ENCODE measurements at places on chromosomes 3 and 15.

- no peak for DNase-seq
Measured at GRCh38 chr15:66702787-66703539, 927 bp downstream of the SMAD6 start.

DNA sequence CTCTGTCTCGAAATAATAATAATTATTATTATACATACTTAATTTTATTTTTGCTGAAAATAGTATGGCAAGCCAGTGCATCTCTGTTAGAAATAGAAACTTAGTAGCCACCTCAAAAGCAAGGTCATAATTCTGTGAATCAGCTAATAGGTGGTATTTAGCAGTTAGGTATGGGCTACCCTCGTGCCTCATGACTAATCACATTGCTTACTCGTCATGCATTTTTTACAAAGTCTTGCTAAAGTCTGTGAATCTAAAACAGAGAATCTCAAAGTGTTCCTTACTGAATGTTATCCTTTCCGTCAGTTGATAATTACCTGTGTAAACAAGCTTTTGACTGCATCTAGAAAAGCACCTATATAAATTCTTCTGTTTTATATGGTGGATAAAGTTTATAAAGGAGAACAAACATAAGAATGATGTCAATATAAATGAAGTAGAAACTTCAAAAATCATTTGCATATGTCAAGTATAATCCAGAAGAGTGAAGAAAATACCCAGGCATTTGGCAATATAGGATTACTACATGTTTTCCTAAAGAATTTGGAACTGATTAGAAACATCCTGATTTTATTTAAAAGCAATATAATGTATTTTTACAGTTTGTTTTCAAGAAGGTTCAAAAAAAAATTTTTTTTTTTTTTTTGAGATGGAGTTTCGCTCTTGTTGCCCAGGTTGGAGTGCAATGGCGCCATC lies 6.2 kb downstream of the PPARG start:
- no peak for DNase-seq

- no peak for DNase-seq
Measured at GRCh38 chr3:16520241-16520969, 6.9 kb upstream of the RFTN1 start.

- DNase-seq, result no peak
Measured at GRCh38 chr15:101057841-101058407, 138.8 kb downstream of the LRRK1 start.

DNA sequence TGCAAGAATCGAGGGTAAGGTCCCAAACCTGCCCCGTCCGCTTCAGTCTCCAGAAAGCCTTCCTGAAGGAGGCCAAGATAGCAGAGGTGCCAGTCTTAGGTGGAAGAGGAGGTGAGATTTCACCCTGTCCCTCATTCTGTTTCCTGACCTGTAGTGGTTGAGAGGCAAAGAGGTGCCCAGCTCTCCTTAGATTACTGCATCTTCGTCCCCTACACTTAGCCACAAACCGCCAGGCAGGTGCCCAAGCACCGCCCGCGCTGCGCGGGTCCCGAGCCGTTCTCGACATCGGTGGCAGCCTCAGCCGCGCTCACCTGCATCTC lies 23.8 kb upstream of the POLG start:
- peak; percentile 92 for DNase-seq

GRCh38 chr3:22399566-22399965 lies 648.6 kb upstream of the ZNF385D start:
- DNase-seq, result no peak

GRCh38 chr3:8210882-8211341 lies 290.7 kb upstream of the LMCD1 start:
- no peak for DNase-seq

DNA sequence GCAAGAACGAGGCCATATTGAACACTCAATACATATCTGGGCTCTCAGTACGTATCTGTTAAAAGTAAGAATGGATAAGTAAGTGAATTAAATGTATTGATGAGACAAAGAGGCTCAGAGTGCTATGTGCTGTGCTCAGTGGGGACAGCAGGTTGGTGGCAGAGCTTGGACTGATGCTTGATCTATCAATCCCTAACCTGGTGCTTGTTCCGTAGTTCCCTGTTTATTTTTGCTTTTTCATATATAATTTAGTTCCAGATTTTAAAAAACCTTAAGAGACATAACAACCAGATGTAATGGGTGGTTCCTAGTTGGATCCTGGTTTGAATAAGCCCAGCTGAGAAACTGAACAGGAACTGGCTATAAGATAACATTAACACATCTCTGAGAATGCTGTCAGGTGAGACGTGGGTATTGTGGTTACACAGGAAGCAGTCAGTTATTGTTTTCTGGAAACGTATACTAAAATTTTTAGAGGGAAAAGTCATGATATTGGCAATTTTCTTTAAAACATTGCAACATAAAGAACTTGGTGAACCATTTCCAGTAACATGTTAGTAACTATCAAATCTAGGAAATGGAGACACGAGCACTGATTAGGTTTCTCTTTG lies 120.5 kb downstream of the FOXB1 start:
- DNase-seq, result no peak

DNA sequence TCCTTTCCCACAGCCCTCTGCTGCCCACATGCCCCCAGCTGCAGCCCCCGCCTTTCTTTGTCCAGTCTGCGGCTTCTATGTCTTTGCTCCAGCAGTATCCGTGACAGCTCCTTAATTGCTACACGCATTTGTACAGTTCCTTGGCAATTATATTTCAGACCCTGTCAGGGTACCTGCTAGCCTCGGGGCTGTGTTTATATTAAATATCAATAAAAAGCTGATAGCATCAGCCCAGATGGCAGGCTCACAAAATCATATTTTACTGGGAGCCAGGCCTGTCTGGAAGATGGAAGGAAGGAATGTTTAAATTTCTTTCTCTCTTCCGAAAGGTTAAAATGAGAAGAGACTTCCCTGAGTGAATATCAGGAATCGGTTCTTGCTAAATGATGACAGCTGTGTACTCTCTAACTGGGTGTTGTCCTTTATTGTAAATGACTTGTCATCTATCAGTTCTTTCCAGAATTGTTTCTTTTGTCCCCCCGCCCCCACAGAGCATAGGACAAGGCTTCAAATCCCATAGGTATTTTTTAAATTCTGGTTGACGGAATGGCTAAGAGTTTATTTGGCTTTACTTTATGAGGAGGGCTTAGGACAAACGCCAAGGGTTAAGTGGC lies 378.1 kb downstream of the LRTM1 start:
- DNase-seq, result no peak

GRCh38 chr3:33007776-33008175 lies 56.3 kb downstream of the CCR4 start:
- DNase-seq, result no peak

- no peak for DNase-seq
Measured at GRCh38 chr3:157166115-157166514, 6.2 kb upstream of the CCNL1 start.

- DNase-seq, result peak; percentile 67
Measured at GRCh38 chr15:62896969-62897486, 145.5 kb upstream of the TPM1 start.

DNA sequence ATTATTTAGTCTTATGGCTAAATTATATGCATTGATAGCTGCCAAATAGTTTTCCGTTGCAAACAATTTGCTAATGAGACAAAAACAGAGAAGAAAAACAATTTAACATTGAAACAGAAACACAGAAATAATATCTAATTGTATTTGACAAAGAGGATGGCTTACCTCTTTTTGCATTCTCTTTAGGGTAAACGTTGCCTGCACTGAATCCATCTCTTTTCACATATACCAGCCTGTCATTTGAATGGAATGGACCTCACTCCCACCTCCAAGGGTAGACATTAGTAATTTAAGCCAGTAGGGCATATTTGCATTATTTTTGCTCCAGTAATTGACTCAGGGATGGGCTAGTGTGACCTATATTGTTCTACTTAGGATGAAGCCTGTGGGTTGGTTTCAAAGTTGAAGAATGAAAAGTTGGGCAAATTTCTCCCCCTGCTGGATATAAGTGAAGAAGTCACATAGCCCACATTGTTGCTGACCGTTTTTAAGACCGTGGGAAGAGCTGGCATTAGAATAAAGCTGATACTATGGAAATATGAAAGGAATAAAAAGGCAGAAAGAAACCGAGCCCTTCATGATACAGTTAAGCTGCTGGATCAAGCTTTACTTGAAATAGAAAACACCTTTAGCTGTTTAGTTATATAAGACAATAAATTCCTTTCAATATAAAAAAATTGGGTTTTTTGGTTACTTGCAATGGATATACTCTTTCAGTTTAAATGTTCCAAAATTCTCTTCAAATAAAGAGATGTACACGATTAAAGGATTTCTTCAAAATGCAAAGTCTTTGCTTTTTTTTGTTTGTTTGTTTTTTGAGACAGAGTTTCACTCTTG lies 26.9 kb downstream of the PIERCE2 start:
- peak; percentile 45 for DNase-seq

GRCh38 chr15:92268900-92269299 lies 124.8 kb upstream of the ST8SIA2 start:
- DNase-seq, result no peak

DNA sequence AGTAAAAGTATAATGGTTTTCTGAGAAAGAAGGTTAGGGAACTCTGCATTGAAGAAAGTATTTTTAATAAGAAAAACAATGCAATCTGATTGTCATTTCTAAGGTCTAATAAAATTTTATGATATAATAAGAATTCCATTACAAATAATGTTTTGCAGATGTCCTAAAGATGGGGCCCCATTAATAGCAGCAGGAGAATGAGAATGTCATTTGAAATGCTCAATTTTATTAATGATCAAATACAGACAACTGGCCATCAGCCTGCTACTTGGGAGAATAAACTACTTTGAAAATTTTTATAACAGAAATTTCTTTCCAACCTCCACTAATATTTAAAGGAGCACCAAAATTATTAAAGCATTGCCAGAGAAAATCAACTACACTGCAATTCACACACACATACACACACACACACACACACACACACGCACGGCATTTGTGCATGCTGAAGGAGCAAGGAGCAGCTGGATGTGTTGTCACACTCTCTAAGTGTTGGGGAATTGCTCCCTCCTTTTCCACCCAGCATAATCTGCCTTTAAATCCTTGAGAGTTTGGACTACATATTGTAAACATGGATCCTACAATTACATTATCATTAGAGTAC lies 109.5 kb downstream of the THRB start:
- DNase-seq, result no peak

DNA sequence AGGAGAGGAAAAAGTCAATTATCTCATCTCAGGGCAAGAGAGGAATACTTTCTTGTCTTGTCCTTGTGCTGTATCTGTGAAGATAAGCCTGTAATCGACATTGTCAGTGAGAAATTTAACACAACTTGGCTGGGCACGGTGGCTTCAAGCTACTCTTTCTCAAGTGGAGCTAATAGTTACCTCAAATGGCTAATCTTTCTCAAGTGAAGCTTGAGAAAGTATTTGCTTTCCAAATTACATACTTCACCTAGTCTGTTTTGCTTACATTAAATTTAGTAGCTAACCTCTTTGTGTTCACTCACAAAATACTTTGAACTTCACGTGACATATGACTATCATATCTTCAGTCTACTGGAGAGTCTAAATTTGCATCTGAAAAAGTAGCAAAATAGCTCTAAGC lies 48.3 kb upstream of the B3GALNT1 start:
- no peak for DNase-seq

DNA sequence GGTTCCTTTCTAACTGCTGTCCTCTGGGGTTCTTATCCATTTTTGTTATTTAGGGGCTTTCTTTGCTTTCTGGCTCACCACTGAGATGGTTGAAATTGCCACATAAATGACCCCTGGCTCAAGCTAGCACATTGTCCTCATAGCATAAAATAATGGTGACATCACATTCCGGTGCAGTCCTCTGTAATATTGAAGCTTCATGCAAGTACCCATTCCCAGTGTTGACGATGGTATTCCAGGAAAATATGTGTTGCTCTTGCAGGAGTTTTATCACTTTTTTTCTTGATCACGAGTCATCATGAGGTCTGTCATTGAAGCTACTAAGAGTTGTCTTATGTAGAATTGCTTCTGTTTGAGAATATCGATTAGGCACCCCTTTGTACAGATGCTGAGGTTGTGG lies 56.1 kb downstream of the CRTC3 start:
- DNase-seq, result no peak

- DNase-seq, result no peak
Measured at GRCh38 chr3:56795097-56795828, 6.5 kb downstream of the ARHGEF3 start.

DNA sequence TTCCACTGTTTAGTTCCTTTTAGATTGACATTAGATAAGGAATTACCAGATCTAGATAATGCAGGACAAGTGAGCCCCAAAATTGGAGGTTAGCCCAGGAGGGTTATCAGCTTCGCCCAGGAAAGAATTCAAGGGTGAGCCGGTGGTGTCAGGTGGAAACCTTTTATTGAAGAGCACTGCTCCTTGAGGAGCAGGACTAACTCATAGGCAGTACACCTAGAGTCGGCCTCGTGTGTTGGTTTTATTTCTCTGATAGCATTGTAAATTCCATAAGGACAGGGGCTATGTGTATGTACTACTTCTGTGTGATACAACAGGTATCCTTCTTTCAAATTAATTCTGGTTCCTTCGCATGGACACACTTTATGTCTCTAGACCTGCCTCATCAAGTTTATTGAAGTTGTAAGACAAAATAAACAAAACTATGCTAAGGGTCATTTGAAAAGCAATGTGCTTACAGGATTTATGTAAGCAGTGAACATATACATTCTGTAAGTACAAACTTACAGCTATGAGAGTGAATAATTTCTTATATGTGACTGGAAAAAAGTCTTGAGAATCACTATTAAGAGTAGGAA lies 57.2 kb downstream of the SNX4 start:
- DNase-seq, result no peak

- DNase-seq, result no peak
Measured at GRCh38 chr3:43073836-43074220, 32.1 kb downstream of the POMGNT2 start.

- DNase-seq, result no peak
Measured at GRCh38 chr3:30353711-30354467, 252.5 kb upstream of the TGFBR2 start.

- no peak for DNase-seq
Measured at GRCh38 chr3:39412668-39413260, 6.2 kb downstream of the RPSA start.

DNA sequence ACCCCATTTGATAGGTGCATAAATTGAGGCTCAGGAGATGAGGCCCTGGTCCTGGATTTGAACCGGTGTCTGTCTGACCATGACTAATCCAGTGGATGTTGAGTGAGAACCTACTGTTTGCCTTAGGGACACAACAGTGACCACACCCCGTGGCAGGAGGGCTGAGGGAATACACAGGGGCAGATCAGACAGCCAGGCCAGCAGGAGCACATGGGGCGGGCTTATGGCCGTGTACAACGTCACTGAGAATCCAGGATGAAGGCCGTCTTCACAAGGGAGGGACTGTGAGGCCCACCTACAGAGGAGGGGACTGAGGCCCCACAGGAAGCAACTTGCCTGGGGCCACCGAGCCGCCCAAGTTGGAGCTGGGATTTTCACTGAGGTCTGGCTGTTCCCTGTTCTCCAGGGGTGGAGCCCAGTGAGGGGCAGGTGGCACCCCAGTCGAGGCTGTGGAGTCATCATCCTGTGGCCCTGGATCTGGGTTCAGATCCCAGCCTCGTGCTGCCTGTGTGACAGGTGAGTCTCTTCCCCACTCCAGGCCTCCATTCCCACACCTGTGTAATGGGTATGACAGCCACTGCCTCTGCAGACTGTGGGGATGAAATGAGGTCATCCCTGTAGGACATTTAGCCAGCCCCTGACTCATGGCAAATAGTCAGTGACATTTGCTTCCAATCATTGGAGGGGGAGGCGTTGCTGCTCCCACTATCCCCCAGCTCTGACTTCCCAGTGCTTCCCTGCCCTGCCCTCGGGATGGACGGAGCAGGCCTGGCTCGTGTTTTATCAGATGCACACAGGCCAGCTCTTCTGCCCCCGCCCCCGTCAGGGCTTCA lies 6.3 kb upstream of the PLXND1 start:
- DNase-seq, result no peak

GRCh38 chr15:59995568-59996297 lies 8.4 kb upstream of the FOXB1 start:
- DNase-seq, result no peak
